ENCODE measurements at places on chromosomes 1 and 21.

DNA sequence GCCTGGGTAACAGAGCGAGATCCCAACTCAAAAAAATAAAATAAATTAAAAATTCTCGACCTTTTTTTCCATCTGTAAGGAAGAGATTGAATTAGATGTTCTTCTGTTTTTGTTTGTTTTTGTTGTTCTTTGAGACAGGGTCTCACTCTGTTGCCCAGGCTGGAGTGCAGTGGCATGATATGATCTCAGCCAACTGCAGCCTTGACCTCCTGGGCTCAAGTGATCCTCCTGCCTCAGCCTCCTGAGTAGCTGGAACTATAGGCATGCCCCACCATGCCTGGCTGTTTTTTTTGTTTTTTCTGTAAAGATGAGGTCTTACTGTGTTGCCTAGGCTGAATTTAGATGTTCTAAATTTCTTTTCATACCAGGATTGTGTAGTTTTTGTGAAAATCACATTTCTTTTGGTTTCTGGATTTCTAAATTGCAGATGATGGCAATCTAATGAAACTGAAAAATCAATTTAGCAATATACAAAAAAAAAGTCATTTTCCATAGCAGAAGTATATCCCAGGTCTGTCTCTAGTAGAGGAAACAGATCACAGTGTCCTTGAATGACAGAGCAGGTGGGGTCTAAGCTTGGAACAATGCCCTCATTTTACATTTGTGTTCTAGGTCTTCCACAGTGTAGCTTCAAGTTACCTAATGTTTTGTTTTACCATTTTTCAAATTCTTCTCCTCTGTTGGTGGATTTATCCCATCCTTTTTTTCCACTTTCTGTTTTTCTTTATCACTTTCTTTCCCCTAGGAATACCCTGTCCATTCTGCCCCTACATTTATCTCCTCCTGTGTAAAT is 20.3 kb downstream of the ZYG11A start:
- DNase-seq: no peak

GRCh38 chr1:150528196-150528595 is 12.6 kb downstream of the FALEC start:
- DNase-seq: no peak

DNA sequence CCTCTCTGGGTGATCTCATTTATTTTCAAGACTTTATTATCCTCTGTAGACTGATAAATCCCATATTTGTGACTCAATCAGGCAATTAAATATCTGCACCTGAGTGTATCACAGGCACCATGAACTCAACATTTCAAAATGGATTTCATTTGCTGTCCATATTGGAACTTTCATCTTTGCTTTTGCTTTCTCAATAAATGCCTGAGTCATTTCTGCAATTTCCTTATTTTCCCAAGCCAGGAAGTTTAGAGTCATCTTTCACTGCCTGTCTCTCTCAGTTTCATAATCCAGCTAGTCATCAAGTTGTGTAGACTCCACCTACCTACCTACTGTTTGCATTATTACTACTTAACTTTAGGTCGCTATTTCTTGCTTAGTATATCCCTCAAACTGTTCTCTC is 540.9 kb downstream of the LMO4 start:
- no peak for DNase-seq

- DNase-seq: no peak
Observed at GRCh38 chr1:46043458-46044017, 88.9 kb downstream of the PIK3R3 start.

GRCh38 chr21:34636961-34637360 is 22.0 kb upstream of the RCAN1 start:
- no peak for DNase-seq
